ENCODE measurements at places on chromosomes 16 and 17. TPM values are rescaled to one million over a fixed set of nuclear protein-coding genes. Genes with fewer than 3 reads are reported as not detected.

TNRC6A gene
- 51.1 TPM for total RNA-seq

SLFN12L gene
- not detected for total RNA-seq

GPR142 gene
- total RNA-seq, result not detected

SLC13A2 gene
- total RNA-seq, result not detected

CES1 gene
- not detected for total RNA-seq

- peaks cover 14% of the 10 kb centered on the region for H3K27me3 ChIP-seq
- H3K27ac ChIP-seq, result no peak overlapping the region
- peak; percentile 66 for DNase-seq
Observed at GRCh38 chr16:85970738-85971137, 71.8 kb downstream of the IRF8 start.

DNA sequence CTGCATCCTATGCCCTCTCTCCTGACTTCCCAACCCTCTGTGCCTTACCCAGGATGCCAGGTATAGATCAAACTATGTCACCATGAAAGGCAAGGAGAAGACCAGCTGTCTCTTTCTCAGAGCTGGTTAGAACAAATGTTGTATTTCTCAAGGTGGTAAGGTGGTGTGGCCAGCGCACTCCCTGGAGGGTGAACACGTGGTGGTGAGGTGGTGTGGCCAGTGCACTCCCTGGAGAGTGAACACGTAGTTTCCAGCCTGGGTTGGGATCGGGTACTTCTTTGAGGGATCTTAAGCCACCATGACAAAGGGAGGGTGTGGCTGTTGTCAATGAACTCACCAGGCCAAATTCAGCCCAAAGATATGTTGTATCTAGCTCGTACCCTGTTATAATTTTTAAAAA lies 26.8 kb downstream of the KATNIP start:
- H3K36me3 ChIP-seq, result no peaks in the 10 kb centered on the region
- H3K4me3 ChIP-seq, result no peak overlapping the region
- H3K27me3 ChIP-seq, result no peaks in the 10 kb centered on the region
- peaks cover 17% of the 10 kb centered on the region for H3K4me1 ChIP-seq
- H3K27ac ChIP-seq, result no peak overlapping the region

- DNase-seq, result no peak
- H3K27me3 ChIP-seq, result no peaks in the 10 kb centered on the region
- H3K36me3 ChIP-seq, result peaks cover 15% of the 10 kb centered on the region
- H3K4me3 ChIP-seq, result peak overlapping the region; percentile 98
- peak overlapping the region; percentile 95 for H3K27ac ChIP-seq
- peaks cover 37% of the 10 kb centered on the region for H3K4me1 ChIP-seq
Observed at GRCh38 chr17:76556765-76557367, 17.0 kb downstream of the PRCD start.

DNA sequence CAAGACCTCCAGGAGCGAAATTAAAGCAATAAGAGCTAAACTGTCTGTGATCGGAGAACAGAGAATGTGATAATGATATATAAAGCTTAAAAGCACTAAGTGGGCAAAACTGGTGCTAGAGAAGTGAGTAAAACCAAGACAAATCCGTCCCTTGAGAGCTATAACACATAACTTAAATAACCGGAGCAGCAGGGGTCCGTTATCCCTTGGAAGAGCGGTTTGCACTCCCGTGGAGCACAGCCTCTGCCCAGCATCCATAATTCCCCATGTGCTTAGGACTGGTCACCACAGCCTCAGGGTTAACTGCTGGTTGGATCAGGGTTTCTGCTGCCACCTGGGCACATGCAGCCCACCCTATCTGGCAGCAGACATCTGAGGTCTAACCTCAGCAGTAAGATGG lies 489.0 kb downstream of the NPIPA7 start:
- no peaks in the 10 kb centered on the region for H3K36me3 ChIP-seq
- DNase-seq, result no peak
- H3K4me1 ChIP-seq, result no peaks in the 10 kb centered on the region
- H3K27ac ChIP-seq, result no peak overlapping the region
- no peaks in the 10 kb centered on the region for H3K27me3 ChIP-seq
- H3K4me3 ChIP-seq, result no peak overlapping the region

GRCh38 chr16:68800257-68800875 lies 43.0 kb upstream of the TANGO6 start:
- no peak overlapping the region for H3K4me3 ChIP-seq
- H3K4me1 ChIP-seq, result peaks cover 17% of the 10 kb centered on the region
- DNase-seq, result peak; percentile 89
- H3K27ac ChIP-seq, result peak overlapping the region; percentile 70
- H3K36me3 ChIP-seq, result no peaks in the 10 kb centered on the region
- H3K27me3 ChIP-seq, result no peaks in the 10 kb centered on the region

DNA sequence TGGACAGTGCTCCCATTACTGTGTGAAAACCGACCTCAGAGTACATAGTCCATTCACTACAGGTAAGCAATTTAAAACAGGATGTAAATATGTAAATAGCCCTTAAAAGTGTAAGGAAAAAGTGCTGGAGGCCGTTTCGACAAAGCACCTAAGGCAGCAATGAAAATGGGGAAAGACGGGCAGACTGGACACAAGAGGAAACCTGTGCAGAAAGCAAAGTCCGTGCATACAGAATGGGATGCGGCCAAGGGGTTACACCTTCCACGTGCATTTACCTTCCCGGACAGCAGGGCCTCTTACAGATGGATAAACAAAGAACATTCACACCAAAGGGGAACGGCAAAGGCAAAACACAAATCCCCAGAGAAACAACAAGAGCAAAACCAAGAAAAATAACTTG lies 32.0 kb downstream of the LMF1 start:
- H3K27me3 ChIP-seq, result no peaks in the 10 kb centered on the region
- no peak overlapping the region for H3K4me3 ChIP-seq
- H3K4me1 ChIP-seq, result no peaks in the 10 kb centered on the region
- no peak for DNase-seq
- no peaks in the 10 kb centered on the region for H3K36me3 ChIP-seq
- H3K27ac ChIP-seq, result no peak overlapping the region

DNA sequence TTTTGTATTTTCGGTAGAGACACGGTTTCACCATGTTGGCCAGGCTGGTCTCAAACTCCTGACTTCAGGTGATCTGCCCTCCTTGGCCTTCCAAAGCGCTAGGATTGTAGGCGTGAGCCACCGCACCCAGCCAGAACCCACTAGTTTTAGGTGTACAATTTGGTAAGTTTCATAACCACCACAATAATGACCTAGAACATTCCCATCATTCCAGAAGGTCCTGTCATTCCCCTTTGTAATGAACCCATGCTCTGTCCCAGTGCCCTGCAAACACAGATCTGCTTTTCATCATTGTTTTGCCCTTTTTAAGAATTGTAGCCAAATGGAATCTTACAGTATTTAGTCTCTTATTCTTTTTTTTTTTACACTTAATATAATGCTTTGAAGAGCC lies 35.6 kb upstream of the IRF8 start:
- DNase-seq, result peak; percentile 29
- H3K4me1 ChIP-seq, result no peaks in the 10 kb centered on the region
- no peak overlapping the region for H3K4me3 ChIP-seq
- H3K27ac ChIP-seq, result no peak overlapping the region
- H3K36me3 ChIP-seq, result no peaks in the 10 kb centered on the region
- H3K27me3 ChIP-seq, result peaks cover 2% of the 10 kb centered on the region

Measured in astrocyte (in vitro differentiated cells and primary cell).